ENCODE measurements at places on chromosomes 11 and 22. TPM values are rescaled to one million over a fixed set of nuclear protein-coding genes. Genes with fewer than 3 reads are reported as not detected.

PTPRCAP gene
- total RNA-seq = 389 TPM

C22orf31 gene
- total RNA-seq = not detected

- H3K4me1 ChIP-seq = peaks cover 3% of the 10 kb centered on the region
- no peak overlapping the region for H3K27ac ChIP-seq
- no peaks in the 10 kb centered on the region for H3K27me3 ChIP-seq
- no peak for DNase-seq
- H3K36me3 ChIP-seq = peaks cover 8% of the 10 kb centered on the region
These were observed 52.8 kb upstream of the YWHAH start for GRCh38 chr22:31891366-31892079.

GRCh38 chr11:44333271-44334218 is 23.6 kb upstream of the ALX4 start:
- H3K4me3 ChIP-seq = no peak overlapping the region
- peaks cover 47% of the 10 kb centered on the region for H3K27me3 ChIP-seq
- no peaks in the 10 kb centered on the region for H3K36me3 ChIP-seq
- no peaks in the 10 kb centered on the region for H3K4me1 ChIP-seq

GRCh38 chr11:122797651-122798050 is 40.6 kb upstream of the CRTAM start:
- no peak for DNase-seq
- peaks cover 7% of the 10 kb centered on the region for H3K36me3 ChIP-seq
- H3K4me3 ChIP-seq = no peak overlapping the region
- no peaks in the 10 kb centered on the region for H3K4me1 ChIP-seq

DNA sequence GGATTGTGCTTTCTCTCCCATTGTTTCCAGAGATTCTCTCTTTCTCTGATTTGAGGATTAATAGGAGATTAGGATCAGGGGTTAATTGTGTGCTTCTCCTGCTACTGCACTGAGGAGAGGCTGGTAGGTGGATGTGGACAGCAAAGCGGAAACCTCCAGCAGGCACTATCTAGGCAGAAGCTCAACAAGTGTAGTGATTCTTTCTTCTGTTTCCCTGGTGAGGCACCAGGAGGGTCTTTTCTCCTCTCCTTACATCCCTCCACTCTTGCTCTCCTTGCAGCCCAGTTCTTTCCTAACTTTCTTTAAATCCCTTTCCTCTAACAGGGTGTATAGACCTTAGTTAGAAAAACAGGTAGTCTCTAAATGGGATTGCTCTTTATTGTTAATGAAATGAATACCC is 1.9 kb upstream of the ZBTB16 start:
- peaks cover 69% of the 10 kb centered on the region for H3K27me3 ChIP-seq
- no peak overlapping the region for H3K27ac ChIP-seq
- peaks cover 13% of the 10 kb centered on the region for H3K4me1 ChIP-seq
- DNase-seq = no peak
- H3K36me3 ChIP-seq = no peaks in the 10 kb centered on the region

GRCh38 chr22:30310881-30311771 is 15.6 kb downstream of the TBC1D10A start:
- H3K4me1 ChIP-seq = peaks cover 97% of the 10 kb centered on the region
- H3K36me3 ChIP-seq = peaks cover 70% of the 10 kb centered on the region
- no peak for DNase-seq
- H3K27ac ChIP-seq = peak overlapping the region; percentile 89

GRCh38 chr11:334264-334994 is 13.8 kb upstream of the IFITM3 start:
- H3K4me3 ChIP-seq = no peak overlapping the region
- peaks cover 59% of the 10 kb centered on the region for H3K4me1 ChIP-seq
- no peak overlapping the region for H3K27ac ChIP-seq
- no peaks in the 10 kb centered on the region for H3K27me3 ChIP-seq
- peaks cover 11% of the 10 kb centered on the region for H3K36me3 ChIP-seq
- no peak for DNase-seq

ARHGAP8 gene
- 0.30 TPM for total RNA-seq
